ENCODE measurements at places on chromosomes 1 and 21. TPM values are rescaled to one million over a fixed set of nuclear protein-coding genes. Genes with fewer than 3 reads are reported as not detected.

NCDN gene
- total RNA-seq: 21.6 TPM

ANXA9 gene
- not detected for total RNA-seq

AMY1B gene
- total RNA-seq: not detected

PLA2G5 gene
- 0.77 TPM for total RNA-seq

INTS11 gene
- total RNA-seq: 104 TPM

IL10 gene
- not detected for total RNA-seq

RSPO1 gene
- not detected for total RNA-seq

CD101 gene
- total RNA-seq: 0.10 TPM

KRTAP19-3 gene
- total RNA-seq: not detected

KRTAP10-5 gene
- total RNA-seq: not detected

- DNase-seq: no peak
- no peak overlapping the region for H3K27ac ChIP-seq
- H3K36me3 ChIP-seq: no peaks in the 10 kb centered on the region
- peaks cover 7% of the 10 kb centered on the region for H3K27me3 ChIP-seq
- H3K4me1 ChIP-seq: no peaks in the 10 kb centered on the region
These were observed 137.1 kb downstream of the ACTL8 start for GRCh38 chr1:17892225-17892624.

DNA sequence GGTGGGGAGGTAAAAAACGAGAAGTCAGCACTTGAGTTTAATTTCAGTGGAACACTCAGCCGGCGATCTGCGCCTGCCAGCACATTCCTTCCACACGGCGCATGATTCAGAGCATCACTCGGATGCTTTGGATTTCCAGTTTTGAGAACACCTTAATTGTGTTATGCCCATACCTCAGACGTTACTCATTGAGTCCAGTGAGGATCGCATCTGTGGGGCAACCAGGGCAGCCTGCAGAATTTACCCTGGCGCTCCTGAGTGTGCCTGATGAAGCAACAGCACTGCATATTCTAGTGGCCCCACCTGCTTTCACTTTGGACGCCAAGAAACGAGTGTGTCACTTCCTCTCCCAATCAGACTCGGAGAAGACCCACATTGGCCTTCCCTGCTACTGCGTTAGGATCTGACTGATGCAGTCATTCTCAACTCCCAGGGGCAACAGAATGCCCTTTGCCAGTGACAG lies 19.9 kb downstream of the FAM89A start:
- H3K36me3 ChIP-seq: peaks cover 45% of the 10 kb centered on the region
- peaks cover 29% of the 10 kb centered on the region for H3K4me1 ChIP-seq
- H3K27me3 ChIP-seq: peaks cover 7% of the 10 kb centered on the region
- DNase-seq: no peak

DNA sequence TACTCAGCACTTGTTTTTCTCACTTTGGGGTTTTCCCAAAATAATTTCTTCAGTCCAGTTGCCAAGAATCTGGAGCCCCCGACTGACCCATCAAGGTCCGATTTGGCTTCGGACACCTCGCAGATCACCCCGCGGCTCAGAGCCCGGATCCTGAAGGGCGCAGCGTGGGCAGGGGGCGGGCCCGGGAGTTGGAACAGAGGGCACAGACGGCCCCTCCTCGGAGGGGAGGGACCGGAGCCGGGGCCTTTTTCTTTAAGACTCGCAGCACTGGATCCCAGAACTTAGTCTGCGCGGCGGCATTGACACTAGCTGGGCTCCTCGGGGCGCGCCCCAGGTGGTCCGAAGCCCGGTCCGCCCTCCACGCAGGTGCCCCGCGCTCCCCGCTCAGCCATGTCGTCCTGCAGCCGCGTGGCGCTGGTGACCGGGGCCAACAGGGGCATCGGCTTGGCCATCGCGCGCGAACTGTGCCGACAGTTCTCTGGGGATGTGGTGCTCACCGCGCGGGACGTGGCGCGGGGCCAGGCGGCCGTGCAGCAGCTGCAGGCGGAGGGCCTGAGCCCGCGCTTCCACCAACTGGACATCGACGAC lies at the start of gene CBR3:
Gene CBR3 (plus strand): TSS at position 277 of the 588 bp plus-strand sequence. CDS start 114 bp downstream, at position 391.
- DNase-seq: no peak
- peaks cover 8% of the 10 kb centered on the region for H3K4me1 ChIP-seq
- no peak within 1 kb of the TSS for H3K27ac ChIP-seq

- H3K4me3 ChIP-seq: peak within 1 kb of the TSS; percentile 77
- peaks cover 10% of the 10 kb centered on the region for H3K27me3 ChIP-seq
- peak; percentile 31 for DNase-seq
- H3K27ac ChIP-seq: no peak within 1 kb of the TSS
- no peaks in the 10 kb centered on the region for H3K4me1 ChIP-seq
These were observed at the start of gene PLD5 for GRCh38 chr1:242524571-242525359. Gene PLD5 (minus strand): TSS chr1:242524697.

DNA sequence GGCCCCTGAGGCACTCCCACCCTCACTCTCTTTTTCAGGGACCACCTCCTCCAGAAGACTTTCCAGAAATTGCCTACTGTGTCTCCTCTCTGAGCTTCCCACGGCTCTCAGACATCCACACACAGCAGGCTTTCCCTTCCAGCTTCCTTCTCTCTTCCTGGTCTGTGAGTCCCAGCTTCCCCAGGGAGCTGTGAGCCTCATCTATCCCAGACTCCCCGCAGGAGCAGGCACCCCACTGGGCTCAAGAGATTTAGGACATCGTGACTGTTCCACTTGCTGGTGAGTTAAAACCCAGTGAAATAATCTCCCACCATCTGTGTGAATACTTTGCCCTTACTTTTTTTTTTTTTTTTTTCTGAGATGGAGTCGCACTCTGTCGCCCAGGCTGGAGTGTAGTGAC lies 22.0 kb upstream of the PRELP start:
- H3K36me3 ChIP-seq: no peaks in the 10 kb centered on the region
- no peak for DNase-seq
- H3K27me3 ChIP-seq: peaks cover 6% of the 10 kb centered on the region
- H3K4me1 ChIP-seq: peaks cover 64% of the 10 kb centered on the region

GRCh38 chr1:54490361-54491248 lies 57.4 kb upstream of the ACOT11 start:
- peak overlapping the region; percentile 23 for H3K4me3 ChIP-seq
- H3K4me1 ChIP-seq: peaks cover 25% of the 10 kb centered on the region
- H3K27me3 ChIP-seq: peaks cover 6% of the 10 kb centered on the region
- no peaks in the 10 kb centered on the region for H3K36me3 ChIP-seq

- no peaks in the 10 kb centered on the region for H3K4me1 ChIP-seq
- H3K36me3 ChIP-seq: no peaks in the 10 kb centered on the region
- DNase-seq: no peak
- no peak overlapping the region for H3K27ac ChIP-seq
- no peaks in the 10 kb centered on the region for H3K27me3 ChIP-seq
These were observed 207.6 kb upstream of the HMCN1 start for GRCh38 chr1:185526344-185527307.

GRCh38 chr1:5961601-5962000 lies 30.6 kb downstream of the NPHP4 start:
- no peak for DNase-seq
- no peak overlapping the region for H3K27ac ChIP-seq
- peaks cover 4% of the 10 kb centered on the region for H3K27me3 ChIP-seq
- H3K4me1 ChIP-seq: no peaks in the 10 kb centered on the region

GRCh38 chr1:12617511-12617900 lies 504 bp downstream of the DHRS3 start:
- H3K4me3 ChIP-seq: peak overlapping the region; percentile 93
- H3K36me3 ChIP-seq: no peaks in the 10 kb centered on the region
- DNase-seq: no peak
- no peak overlapping the region for H3K27ac ChIP-seq

DNA sequence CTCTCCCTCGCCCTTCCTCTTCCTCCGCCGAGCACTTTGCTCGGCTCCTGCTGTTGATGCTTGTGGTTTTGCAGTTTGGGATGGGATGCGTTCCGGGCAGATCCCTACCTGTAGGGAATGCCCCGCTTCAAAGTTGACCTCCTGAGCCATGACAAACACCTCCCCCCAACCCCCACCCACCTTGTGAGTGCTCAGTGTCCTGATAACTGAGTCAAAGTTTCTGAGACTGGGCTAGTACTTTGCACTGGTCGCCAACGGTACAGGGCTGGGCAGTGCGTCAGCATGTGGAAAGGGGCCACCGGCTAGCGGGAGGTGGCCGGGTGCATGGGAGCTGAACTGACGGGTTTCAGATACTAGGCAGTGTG lies 771 bp downstream of the RABGAP1L start:
- peak overlapping the region; percentile 99 for H3K4me3 ChIP-seq
- peaks cover 4% of the 10 kb centered on the region for H3K36me3 ChIP-seq
- H3K27ac ChIP-seq: peak overlapping the region; percentile 68
- H3K4me1 ChIP-seq: peaks cover 13% of the 10 kb centered on the region

DNA sequence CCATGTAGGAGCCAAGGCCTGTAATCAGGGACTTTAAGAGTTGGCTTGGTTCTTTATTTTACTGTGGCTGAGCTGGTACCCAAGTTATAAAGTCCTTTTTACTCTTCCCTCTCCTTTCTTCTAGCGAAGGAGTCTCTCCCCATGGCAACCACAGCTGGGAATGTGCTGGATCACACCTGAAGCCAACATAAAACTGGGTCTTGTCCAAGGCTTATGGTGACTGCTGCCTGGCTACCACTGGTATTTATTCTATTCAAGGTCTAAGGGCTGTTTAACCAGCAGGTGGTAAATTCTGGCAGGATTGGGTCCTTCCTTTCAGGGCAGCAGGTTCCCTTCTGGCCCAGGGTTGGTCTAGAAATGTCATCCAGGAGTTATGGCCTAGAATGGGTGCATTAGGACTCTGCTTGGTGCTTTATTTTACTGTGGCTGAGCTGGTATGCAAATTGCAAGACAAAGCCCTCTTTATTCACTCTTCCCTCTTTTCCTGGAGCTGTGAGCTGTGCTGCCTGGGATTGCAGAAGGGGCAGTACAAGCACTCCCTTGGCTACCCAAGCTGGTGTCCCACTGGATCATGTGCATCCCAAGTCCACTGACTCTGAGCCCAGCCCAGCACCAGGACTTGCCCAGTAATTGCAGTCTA lies 26.6 kb downstream of the SLC22A15 start:
- DNase-seq: no peak
- peak overlapping the region; percentile 80 for H3K27ac ChIP-seq
- H3K27me3 ChIP-seq: no peaks in the 10 kb centered on the region
- H3K4me3 ChIP-seq: peak overlapping the region; percentile 61

Measured in endothelial cell (in vitro differentiated cells).